Motor neuron (in vitro differentiated cells): ENCODE measurements at places on chromosomes 4 and X. TPM values are rescaled to one million over a fixed set of nuclear protein-coding genes. Genes with fewer than 3 reads are reported as not detected.

Gene RHOXF1
- 0.82 TPM in 1 of 2 replicates, not detected in the other for total RNA-seq

Gene TCEAL6
- total RNA-seq: 3.8 and 7.7 TPM in 2 replicates

Gene GPR173
- 21.8 and 26.9 TPM in 2 replicates for total RNA-seq

Gene CXCL11
- 0.20 TPM in 1 of 2 replicates, not detected in the other for total RNA-seq

Gene LGI2
- 10.9 and 13.7 TPM in 2 replicates for total RNA-seq

Gene PDZD4
- 0.10 and 0.43 TPM in 2 replicates for total RNA-seq
